ENCODE measurements at places on chromosomes 6 and 20.

GRCh38 chr20:16299897-16300296, 273.4 kb downstream of the KIF16B start:
- no peak for DNase-seq

- no peak for DNase-seq
Observed at GRCh38 chr6:166381733-166382499, 824 bp downstream of the MPC1 start.

DNA sequence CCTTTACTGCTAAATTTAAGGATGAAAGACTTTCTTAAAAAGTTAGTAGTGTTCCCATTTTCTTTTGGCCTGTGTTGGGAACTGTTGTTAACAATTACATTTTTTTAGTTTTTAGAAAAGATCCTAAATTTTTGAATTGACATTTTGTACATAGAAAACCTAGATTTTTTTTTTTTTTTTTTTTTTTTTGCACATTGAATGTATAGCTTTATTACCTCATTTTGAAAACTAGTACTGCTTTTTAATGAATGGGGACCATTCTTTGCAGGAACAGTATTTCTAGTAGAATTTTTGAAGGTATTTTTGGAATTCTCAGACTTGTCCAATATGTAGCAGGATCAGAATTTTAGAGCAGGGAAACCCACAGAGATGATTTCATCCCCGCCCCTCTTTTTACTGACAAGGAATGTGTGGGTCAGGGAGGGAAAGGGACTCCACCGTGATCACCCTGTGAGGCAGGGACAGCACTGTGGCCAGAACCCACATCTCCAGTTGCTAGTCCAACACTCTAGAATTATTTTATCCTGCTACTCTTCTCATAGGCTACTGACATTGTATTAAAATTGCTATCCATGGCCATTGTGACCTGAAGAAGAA, 154.4 kb upstream of the SUPT3H start:
- DNase-seq = no peak

GRCh38 chr20:17026346-17026745, 200.5 kb upstream of the PCSK2 start:
- DNase-seq = no peak

GRCh38 chr6:162198076-162198475, 529.5 kb downstream of the PRKN start:
- no peak for DNase-seq

- no peak for DNase-seq
Observed at GRCh38 chr6:37459981-37460800, 27.2 kb downstream of the CMTR1 start.

DNA sequence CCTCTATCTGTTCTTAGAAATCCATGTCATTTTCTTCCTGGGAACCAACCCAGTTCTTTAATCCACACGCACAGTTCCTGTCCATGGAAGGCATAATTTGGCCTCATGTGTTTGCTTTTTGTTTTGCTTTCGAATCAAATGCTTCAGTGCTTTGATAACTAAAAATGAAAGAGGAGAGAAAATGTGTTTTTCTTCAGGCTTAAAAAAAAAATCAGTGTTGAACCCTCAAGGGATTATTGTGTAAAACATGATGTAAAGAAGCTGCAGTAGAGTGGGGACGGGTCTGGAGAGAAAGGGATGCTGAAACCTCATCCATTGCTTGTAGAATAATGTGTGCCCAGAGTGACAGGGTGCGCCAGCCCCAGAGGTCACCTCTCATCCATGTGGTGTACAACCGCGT, 197.5 kb upstream of the JARID2 start:
- no peak for DNase-seq

DNA sequence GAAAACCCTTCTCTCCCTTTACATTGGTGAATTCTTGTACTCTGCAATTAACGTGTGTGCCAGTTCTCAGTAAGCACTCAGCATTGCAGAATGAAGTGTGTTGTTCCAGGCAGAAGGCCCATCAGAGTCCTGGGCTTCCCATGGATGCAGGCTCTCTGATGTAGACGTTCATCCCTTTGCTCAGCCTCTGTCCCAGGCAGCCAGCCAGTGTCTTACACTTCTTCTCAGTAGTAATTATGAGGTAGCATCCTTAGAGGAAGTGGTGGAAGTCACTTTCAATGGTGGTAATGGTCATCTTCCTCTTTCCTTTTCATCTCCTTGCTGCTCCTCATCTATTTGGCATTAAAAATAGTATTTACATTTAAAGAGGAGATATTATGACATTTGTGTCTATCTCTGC, 66.7 kb upstream of the FYN start:
- no peak for DNase-seq

Data from cerebellar nuclear complex (tissue), 1 donor.